ENCODE measurements at places on chromosomes 3 and 15.

DNA sequence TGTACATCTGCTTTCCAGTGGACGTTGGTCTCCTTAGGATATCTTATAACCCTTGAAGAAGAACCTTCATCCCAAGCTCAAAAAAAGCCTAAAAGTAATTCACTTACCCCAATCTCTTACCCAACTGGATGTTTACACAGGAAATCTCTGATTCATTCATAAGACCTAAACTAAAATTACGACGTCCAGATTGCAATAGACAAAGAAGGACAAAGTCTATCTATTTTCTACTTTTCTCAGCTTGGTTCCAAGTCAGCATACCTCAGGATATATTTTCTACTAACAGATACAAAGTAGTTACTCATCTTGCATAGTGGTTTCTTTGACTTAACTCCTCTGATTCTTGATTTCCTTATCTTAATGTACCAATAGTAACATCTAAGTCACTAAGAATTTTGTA, 669.9 kb downstream of the OTOL1 start:
- no peak for DNase-seq

- no peak for DNase-seq
Measured at GRCh38 chr3:10162185-10162584, 2.5 kb upstream of the IRAK2 start.

DNA sequence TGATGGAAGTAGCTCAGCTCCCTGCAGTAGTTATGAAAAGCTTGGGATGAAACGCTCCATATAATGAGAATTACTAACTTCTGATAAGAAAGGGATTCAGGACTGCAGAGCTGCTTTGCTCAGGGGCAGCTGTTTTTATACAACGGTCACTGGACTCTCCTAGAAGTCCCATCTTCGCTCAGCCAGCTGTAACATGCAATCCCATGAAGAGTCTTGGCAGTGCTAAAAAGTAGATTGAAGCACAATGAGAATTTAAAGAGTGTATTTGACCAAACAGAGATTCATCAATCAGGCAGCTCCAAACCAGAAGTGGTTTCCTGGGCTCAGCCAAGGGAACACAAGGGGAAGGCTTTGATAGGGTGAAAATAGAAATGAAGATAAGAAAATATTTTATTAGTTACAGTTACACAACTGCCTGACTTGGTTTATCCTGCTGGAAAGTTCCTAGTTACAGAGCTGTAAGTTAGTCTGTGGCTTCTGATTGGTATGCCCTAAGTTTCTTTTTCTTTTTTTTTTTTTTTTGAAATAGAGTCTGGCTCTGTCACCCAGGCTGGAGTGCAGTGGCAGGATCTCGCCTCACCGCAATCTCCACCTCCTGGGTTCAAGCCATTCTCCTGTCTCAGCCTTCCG, 24.1 kb downstream of the SIDT1 start:
- DNase-seq = no peak

GRCh38 chr3:139772539-139773500, 95.0 kb upstream of the NMNAT3 start:
- no peak for DNase-seq

DNA sequence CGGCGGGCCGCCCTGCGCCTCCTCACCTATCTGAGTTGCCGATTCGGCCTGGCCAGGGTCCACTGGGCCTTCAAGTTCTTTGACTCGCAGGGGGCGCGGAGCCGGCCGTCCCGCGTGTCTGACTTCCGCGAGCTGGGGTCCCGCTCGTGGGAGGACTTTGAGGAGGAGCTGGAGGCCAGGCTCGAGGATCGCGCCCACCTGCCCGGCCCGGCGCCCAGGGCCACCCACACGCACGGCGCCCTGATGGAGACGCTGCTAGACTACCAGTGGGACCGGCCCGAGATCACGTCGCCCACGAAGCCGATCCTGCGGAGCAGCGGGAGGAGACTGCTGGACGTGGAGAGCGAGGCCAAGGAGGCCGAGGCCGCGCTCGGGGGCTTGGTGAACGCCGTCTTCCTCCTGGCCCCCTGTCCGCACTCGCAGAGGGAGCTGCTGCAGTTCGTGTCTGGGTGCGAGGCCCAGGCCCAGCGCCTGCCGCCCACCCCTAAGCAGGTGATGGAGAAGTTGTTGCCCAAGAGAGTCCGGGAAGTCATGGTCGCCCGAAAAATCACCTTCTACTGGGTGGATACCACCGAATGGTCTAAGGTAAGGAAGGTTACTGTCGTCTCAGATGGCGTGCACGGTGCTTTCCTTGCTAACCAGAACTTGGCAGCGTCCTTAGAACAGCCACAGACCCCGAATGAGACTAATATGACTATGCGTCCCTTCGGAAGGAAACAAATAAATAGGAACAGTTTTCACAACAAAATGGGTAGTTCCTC, 567 bp downstream of the TICRR start:
- DNase-seq = no peak

DNA sequence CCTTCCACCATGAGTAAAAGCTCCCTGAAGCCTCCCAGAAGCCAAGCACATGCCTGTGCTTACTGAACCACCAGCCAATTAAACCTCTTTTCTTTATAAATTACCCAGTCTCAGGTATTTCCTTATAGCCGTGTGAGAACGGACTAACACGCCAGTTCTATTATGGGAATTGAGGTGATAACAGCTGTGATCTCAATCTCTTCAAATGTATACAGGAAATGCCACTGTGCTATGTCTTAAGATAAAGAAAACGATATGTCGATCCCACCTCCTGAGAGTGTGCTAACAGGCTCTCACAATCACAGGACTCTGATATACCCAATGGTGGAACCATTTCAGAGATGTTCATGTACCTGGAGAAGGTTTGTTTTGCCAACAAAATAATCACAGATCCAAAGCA, 26.2 kb downstream of the CHSY1 start:
- no peak for DNase-seq

DNA sequence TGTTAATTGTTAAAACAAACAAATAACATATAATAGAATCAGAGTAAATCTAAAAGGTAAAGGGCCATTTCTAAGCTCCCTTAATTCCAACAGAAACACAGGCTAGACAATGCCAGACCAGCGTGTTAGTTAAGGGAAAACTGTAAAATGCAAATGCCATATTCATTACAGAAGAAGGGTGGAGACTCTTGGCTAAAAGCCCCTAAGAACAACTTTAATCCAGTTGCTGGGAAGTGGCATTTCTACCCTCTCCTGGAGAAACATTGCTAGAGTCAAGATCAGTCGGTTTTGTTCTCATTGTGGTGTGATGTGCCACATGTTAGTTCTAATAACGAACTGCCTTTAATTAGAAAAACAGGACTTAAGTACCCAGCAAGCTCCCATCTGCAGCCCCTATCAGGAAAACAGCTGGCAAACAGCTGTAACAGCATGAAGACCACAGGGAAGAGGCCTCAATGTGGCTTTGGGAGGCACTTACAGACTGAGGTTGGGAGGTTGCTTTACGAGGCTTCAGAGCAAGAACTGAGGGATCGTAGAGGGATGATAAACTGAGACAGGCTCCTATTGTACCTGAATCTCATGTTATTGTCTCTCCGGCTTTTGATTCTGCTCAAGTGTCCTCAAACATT, 1134.8 kb downstream of the ROBO1 start:
- DNase-seq = no peak

- DNase-seq = no peak
Measured at GRCh38 chr3:8518138-8518537, 16.5 kb downstream of the LMCD1 start.

- DNase-seq = no peak
Measured at GRCh38 chr15:40255033-40255432, 16.2 kb downstream of the PAK6 start.

GRCh38 chr3:193974191-193974652, 161.7 kb upstream of the HES1 start:
- no peak for DNase-seq

DNA sequence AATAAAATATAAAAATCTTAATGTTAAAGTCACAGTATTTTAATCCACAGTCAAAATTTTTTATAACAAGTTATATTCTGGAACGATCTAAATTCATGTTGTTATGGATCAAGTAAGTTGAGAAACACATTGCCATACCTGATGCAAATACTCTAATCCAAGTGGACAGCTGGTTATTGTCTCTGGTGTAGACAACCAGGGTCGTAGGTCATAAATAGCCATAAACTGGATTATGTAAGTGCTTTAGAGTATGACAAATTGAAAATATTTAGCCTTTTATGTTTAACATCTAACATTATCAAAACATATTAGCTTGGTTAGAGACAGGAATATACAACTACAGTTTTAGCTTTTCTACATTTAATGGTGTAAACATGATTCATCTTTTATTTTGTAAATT, 53.0 kb downstream of the PLSCR2 start:
- DNase-seq = no peak

GRCh38 chr3:194305356-194306108, 45.6 kb downstream of the CPN2 start:
- no peak for DNase-seq

GRCh38 chr3:105906836-105907235, 38.0 kb upstream of the CBLB start:
- no peak for DNase-seq

GRCh38 chr15:57583720-57584119, 8.0 kb upstream of the MYZAP start:
- no peak for DNase-seq

DNA sequence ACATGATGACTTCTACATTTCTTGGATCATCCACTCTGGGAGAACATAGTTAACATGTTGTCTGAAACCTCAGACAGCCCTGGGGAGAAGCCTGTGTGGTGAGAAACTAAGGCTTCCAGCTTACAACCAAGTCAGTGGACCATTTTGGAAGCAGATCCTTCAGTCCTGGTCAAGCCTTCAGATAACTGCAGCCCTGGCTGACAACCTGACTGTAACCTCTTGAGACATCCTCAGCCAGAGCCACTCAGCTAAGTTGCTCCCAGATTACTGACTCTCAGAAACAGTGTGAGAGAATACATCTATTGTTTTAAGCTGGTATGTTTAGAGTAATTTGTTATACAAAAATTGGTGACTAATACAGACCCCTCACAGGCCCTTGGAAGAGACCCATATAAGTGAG, 50.9 kb upstream of the KPNA4 start:
- no peak for DNase-seq

DNA sequence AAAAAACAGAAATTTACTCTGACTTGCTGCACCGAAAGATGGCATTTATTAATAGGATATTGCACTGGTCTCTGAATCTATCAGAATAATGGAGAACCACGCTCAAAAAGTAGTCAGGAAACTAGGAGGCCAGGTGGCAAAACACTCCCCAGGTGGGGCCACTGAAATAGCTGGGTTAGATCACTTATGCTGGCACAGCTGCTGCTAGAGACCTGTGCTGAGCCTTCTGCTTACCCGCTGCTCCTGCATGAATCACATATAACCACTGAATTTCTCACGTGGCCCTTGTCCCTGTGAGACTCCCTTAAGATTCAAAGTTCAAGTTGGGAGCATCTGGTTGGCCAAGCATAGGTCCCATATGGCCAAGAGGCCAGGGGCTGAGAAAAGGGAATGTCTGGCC, 66.0 kb upstream of the OXTR start:
- no peak for DNase-seq

- no peak for DNase-seq
Measured at GRCh38 chr3:55243678-55244077, 243.4 kb downstream of the WNT5A start.

DNA sequence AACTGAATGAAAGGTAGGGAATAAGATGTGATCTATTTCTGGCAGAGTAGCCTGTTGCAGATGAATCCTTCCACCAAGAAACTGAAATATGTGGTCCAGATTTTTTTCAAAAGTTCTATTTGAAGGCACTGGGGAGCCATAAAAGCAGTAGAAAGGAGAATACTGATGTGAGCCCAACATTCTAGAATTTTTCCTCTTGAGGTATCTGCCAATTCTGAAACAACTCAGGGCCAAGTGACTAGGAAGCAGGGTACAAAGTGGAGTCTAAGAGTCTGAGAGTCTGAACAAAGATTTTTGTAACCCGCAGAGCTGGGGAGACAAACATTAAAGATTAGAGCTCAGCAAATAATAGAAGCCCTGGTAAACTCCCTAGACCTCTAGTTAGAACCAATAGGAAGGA, 58.3 kb upstream of the SLCO3A1 start:
- no peak for DNase-seq

DNA sequence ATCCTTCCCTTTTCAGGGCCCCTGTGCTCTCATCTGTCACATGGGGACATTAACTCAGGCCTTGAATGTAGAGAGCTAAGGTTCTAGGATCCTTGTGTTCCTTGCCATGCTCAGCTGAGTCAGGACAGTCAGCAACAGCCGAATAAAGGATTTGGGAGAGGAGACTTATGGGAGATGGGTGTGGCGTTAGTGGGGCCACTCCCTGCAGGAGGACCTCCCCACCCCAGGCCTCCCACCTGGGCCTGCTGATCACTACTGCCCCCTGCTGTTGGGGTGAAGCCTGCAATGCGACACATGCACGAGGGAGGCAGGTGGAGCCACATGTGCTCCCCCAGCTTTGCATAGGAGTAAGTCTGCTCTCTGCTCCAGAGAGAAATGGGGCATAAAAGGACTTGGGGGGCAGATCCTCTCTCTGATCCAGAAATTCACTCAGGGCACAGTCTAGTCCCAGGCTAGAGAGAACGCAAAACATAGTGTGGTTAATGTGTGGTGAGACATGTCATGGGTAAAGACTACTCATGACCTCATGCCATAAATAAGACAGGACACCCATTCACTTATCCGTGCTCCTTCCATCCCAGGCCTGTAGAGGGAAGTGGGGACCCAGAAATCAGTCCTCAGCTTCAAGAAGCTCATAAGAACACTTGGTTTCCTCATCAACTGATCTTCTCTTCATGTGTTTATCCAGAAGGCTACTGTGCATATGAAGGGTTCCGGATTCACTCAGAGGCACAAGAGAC, 19.4 kb downstream of the RBP1 start:
- DNase-seq = no peak

DNA sequence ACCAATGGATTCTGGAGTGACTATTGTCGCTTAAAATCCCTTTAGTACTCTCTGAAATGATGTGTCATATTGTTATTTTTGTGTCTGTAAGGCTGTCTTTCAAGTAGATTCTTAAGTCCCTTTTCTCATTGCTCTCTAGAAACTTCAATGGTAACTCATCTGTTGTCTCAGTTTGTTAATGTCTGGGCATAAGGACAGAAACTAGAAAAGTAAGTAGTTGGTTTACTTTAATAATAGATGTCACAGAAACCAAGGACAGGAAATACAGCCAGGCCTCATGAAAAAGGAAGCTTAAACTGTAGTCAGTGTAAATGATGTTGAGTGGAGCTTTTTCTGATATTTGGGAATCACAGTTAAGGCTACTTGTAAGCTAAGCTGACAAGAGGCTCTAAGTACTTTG, 730.2 kb upstream of the DPPA4 start:
- no peak for DNase-seq

GRCh38 chr15:62570405-62570783, 405.3 kb upstream of the C2CD4B start:
- no peak for DNase-seq

DNA sequence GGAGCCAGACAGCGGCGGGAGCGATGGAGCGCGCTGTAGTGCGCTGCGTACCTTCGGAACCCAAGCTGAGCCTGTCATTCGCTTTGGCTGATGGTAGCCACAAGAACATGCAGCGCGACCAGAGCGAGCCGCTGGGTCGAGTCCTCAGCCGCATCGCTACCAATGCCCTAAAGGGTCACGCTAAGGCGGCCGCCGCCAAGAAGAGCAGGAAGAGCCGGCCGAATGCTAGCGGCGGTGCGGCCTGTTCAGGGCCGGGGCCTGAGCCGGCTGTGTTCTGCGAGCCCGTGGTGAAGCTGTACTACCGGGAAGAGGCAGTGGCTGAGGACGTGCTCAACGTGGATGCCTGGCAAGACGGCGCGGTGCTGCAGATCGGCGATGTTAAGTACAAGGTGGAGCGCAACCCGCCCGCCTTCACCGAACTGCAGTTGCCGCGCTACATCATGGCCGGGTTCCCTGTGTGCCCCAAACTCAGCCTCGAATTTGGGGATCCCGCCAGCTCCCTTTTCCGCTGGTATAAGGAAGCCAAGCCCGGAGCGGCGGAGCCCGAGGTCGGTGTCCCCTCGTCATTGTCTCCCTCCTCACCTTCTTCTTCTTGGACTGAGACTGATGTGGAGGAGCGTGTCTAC, 498 bp downstream of the PDE12 start:
- DNase-seq = no peak

Measured in activated gamma-delta T cell treated with Interleukin-2 at 50 U/mL for 16 hours (primary cell).